ENCODE measurements at places on chromosomes 3 and 15.

DNA sequence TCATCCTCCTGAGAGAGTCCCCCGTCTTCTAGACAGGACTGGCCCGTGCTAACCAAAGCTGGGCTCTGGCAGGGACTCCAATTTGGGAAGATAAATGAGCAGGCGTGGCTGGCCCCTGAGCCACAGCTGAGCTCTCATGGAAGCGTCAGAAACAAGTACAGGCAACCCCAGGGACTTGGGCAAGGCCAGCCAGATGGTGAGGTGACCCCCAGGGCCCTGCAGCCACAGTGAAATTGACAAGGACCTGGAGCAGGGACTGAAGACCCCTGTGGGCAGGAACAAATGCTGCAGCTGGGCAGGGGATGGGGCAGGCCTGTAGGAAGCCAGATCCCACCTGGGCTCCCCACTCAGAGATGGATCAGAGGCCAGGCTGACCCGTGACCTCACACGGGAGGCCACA lies 32.8 kb upstream of the CGNL1 start:
- DNase-seq: no peak

GRCh38 chr15:32838820-32839219 lies 121.0 kb downstream of the GREM1 start:
- no peak for DNase-seq

- no peak for DNase-seq
Measured at GRCh38 chr3:31862666-31863279, 118.3 kb downstream of the OSBPL10 start.

DNA sequence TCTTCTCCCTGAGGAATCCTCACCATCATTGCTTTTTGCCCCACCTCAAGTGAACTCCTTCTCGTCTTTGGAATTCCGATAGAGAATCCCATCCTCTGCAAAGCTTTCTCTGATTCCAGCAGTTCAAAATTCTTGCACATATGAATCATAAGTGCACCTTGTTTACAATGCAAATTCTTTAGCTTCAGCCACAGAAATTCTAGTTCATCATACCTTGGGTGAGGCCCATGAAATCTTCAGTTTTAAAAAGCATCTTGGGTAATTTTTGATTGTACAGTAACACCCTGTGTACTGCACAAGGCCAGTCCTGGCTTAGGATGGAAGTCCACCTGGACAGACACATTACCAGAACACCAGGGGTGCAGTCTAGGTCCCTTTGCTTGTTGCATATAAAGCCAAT lies 30.8 kb downstream of the MDFIC2 start:
- DNase-seq: no peak

GRCh38 chr15:95957861-95958260 lies 372.6 kb upstream of the NR2F2 start:
- DNase-seq: no peak

- DNase-seq: no peak
Measured at GRCh38 chr3:127200086-127200691, 7.3 kb downstream of the PRR23E start.

- DNase-seq: no peak
Measured at GRCh38 chr3:127639173-127640041, 10.4 kb downstream of the PODXL2 start.

DNA sequence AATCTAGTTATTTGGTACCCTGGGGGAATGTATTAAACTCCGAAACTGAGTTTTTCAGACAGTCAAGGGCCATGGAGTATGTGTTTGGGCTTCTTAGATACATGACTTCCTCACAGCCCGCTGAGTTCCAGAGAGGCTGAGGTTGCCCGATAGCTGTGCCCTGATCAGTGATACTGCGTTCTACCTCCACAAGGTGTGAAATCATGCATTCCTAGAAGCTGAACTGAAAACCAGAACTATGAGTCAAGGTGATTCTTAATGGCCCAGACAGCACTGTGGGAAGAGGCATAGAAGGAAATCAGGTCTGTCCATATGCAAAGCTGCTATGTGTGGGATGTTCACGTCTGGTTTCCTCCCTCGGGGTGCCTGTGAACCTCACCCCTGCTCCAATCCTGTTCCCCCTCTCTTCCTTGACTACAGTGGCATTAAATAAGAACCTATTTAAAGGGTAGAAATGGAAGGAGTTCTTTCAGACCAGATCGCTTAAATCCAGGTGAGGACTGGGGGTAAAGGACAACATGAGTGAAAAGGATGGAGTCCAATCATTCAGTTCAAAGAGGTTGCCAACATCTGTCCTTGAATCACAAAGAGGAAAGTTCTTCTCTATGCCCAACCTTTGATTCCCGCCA lies 74.3 kb downstream of the MYO1E start:
- DNase-seq: no peak

Data from activated CD8-positive, alpha-beta memory T cell treated with anti-CD3 and anti-CD28 coated beads for 48 hours (primary cell).